ENCODE measurements at places on chromosomes 4 and X. TPM values are rescaled to one million over a fixed set of nuclear protein-coding genes. Genes with fewer than 3 reads are reported as not detected.

The ARHGAP4 gene
- total RNA-seq: 303 TPM

The SPACA5 gene
- 0.32 TPM for total RNA-seq

- DNase-seq: no peak
Measured at GRCh38 chr4:117400039-117400835, 314.9 kb upstream of the TRAM1L1 start.

- DNase-seq: no peak
Measured at GRCh38 chrX:103513067-103513466, 6.2 kb downstream of the RAB40A start.

DNA sequence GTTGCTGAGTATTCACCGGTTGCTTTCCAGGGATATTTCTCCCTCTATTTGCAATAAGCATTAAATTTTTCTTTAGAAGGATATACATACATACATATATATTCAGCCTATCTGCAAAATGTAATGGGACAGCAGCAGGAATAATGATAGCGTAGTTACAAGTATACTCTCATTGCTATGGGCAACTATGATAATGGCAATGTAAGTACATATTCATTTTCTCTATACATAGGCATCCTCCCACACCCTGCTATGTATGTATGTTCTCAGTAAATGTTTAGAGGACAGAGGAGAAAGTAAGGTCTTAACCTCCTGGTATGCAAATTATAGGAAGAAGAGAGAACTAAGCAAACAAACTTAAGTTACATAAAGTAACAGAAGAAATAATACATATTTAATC is 19.7 kb upstream of the MAB21L2 start:
- DNase-seq: no peak

DNA sequence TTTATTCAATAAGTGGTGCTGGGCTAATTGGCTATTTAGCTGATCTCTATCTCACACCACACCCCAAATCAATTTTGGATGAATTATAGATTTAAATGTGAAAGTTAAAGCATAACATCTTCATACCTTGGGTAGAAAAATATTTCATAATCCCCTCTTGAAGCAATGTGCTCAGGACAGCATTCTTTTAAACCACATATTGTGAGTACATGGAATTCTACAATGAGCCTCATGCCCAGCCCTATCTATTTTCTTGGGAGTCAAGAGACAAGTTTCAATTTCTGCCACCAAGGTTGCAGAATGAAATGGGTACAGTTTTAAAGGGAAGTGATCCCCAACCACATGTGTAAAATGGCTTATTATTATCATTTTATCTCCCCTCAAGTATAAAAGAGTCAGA is 30.6 kb upstream of the GPRIN3 start:
- no peak for DNase-seq

DNA sequence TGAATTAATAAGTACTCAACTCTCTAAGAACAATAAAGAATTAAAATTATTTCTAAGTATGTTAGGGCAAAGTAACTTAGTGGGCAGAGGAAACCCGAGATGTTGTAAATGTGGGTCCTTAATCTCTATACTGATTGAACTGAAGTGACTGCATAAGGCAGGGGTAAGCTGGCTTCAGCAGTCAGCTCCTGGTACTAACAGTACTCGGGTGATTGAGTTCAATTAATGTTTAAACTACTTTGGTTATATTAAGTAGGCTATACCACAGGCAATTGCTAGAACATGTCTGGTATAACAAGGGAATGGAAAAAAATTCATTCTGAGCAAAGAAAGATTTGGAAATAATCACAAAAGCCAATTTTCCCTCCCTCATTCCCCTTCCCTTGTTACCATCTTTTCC is 90.7 kb downstream of the LNX1 start:
- no peak for DNase-seq
